ENCODE measurements at places on chromosomes 7 and 10.

GRCh38 chr10:102612964-102613275 lies 31.4 kb upstream of the TRIM8 start:
- no peak for DNase-seq

- peak; percentile 61 for DNase-seq
These were observed 857 bp downstream of the MEOX2 start for GRCh38 chr7:15685358-15686294.

DNA sequence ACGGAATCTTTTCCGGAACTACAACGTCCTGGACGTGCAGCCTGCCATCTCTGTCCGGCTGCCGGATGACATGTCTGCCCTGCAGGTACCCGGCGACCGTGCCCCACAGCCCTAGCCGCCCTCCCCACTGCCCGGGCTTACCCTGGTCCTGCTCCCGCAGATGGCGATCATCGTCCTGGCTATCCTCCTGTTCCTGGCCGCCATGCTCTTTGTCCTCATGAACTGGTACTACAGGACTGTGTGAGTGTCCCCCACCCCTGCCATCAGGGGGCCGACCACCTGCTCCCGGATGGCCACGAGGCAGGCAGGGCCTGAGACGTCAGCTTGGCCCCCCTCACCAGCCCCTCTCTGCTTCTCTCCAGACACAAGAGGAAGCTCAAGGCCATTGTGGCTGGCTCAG lies 38.0 kb upstream of the VSIR start:
- no peak for DNase-seq

DNA sequence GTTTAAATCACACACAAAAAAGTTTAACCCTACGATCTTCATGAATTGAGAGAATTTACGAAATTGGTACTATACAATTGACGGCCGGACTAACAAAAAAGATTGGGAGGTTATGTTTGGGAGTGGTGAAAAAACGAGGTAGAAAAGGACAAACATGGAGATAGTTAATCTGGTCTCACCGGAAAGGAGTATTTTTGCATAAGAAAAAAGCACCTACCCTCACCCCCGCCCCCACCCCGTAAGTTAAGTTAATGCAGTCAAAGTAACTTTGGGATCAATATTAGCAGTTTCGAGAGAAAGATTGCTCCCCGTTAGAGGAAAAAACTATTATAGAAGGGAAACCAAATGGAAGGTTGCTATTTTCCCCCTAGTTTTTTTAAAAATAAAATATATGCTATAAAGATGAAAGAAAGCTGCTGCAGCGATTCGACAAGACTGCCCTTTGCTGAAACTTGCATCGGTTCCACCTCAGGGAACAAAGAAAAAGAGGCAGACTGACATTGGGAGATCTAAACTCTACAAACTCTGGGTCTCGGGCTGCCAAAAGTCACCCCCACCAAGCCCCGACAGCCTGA lies 3.5 kb downstream of the SP8 start:
- no peak for DNase-seq

DNA sequence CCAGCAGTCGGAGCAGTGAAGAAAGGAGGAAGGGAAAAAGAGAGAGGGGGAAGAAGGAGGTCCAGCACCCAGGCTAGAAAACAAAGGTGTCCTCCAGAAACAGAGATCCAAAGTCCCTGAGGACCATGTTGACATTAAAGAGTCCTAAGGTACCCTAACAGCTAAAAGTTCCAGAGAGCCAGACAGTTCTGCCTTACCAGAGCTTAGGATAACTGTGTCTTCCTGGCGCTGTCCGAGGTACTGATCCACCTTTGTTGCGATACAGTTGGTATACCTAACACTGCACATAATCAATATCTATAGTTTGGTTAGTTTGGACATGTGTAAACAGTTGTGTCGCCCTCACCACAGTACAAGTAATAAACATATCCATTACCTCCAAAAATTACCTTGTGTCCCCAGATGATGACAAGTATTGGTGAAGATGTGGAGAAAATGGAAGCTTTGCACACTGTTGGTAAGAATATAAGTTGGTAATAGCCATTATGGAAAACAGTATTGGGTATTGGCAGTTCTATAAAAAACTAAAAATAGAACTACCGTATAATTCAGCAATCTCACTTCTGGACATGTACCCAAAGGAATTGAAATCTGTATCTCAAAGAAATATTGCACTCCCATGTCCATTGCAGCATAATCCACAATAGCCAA lies 59.8 kb downstream of the GRID1 start:
- DNase-seq = no peak

GRCh38 chr7:39950473-39951225 lies 593 bp downstream of the CDK13 start:
- DNase-seq = peak; percentile 55

- no peak for DNase-seq
These were observed 7.4 kb downstream of the TAS2R41 start for GRCh38 chr7:143485094-143485493.

- no peak for DNase-seq
These were observed 74.8 kb downstream of the NSUN6 start for GRCh38 chr10:18576586-18576985.

DNA sequence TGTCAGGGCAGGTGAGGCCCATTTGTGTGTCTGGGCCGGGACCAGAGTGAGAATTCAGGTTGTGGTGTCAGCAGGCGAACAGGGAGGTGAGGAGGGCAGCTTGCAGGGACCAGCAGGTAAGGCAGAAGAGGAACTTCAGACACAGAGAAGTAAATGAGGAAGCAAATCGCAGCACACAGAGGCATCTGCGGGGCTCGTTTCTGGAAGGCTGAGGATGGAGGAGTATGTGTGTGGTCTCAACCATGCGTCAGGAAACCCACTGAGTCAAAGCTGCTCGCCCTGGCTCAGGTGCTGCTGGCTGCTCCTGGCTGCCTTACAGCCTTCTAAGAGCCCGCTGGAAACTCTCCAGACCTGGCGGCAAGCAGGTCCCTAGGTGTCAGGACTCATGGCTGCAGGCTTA lies 26.9 kb upstream of the PITRM1 start:
- DNase-seq = no peak

DNA sequence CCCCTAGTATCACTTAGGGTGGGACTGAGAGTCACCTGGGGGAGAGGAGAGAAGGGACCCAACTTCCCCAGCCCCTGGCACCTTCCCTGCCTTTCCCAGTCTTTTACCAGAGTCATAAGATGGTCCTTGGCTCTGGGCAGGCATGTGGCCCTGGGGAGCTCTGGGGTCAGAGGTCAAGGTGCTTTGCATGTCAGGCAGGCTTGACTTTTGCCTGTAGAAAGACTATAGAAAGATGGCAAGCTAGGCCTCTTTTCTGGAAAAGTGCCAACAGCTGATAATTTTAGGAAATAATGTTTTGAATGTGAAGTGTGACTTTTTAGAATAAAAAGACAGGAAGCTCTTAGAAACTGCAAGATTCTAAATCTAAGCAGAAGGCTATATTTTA lies 67.5 kb downstream of the MKI67 start:
- no peak for DNase-seq

DNA sequence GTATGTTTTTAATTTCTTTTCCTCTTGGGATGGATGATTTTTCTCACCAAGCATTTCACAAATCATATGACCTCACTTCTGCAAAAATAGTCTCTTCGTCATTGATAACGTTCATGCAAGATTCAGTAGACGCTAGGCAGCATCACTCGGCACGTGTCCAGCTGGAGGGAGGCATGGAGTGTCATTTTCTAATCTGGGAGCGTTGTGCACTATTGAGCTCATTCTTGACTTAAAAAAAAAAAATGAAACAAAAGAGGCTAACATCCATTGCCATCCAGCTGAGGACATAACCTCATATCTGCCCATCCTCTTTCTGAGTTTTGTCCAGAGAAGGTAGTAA lies 56.2 kb downstream of the COL17A1 start:
- DNase-seq = no peak

DNA sequence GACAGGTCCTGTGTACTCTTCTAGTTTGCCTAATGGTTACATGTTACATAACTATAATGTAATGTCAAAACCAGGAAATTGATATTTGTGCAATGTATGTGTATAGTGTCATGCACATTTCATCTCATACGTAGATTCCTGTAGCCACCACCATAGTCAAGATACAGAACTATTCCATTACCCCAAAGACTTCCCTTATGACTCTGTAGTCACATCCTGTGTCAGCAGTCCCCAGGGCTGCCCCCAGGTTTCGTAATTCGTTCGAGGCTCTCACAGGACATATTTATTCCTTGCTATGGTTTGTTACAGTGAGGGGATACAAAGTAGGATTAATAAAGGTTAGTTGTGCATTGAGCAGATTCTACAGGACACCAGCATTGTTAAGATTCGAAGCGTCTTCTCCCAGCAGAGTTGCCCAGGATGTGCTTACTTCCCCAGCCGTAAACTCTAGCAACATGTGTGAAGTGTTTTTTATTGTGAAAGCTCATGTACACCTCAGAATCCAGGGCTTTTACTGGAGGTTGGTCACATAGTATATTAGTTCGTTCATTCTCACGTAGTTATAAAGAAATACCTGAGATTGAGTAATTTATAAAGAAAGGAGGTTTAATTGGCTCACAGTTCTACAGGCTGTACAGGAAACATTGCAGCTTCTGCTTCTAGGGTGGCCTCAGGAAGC lies 18.6 kb downstream of the RABGEF1 start:
- DNase-seq = no peak

DNA sequence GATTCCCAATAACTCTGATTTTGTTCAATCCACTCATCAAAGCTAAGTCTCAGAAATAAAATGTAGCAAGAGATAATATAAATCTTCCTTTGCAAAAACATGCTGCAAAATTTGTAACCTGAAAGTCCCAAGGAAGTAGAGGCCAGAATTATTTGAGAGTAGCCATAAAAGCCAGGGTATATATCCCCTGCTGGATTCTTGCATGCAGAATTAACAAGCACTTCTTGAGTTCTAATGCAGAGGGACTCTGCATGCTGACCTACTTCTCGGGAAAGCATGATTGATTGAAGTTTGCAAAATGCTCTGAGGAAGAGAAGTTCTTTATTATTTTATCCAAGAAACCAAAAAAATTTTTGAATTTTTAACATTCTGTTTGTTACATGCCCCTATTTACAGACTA lies 121.6 kb downstream of the THSD7A start:
- no peak for DNase-seq

GRCh38 chr10:62514079-62514693 lies 140.0 kb downstream of the ZNF365 start:
- DNase-seq = no peak

GRCh38 chr10:74249865-74250264 lies 98.8 kb downstream of the ADK start:
- DNase-seq = no peak

DNA sequence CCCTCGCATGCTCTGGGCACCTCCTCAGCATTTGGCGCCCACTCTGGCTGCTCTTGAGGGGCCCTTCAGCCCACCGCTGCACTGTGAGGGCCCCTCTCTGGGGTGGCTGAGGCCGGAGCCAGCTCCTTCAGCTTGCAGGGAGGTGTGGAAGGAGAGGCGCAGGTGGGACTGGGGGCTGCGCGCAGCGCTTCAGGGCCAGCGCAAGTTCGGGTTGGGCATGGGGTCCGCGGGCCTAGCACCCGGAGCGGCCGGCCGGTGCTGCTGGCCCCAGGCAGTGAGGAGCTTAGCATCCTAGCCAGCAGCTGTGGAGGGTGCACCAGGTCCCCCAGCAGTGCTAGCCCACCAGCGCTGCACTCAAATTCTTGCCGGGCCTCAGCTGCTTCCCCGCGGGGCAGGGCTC lies 305.6 kb upstream of the ANKRD30A start:
- DNase-seq = no peak

DNA sequence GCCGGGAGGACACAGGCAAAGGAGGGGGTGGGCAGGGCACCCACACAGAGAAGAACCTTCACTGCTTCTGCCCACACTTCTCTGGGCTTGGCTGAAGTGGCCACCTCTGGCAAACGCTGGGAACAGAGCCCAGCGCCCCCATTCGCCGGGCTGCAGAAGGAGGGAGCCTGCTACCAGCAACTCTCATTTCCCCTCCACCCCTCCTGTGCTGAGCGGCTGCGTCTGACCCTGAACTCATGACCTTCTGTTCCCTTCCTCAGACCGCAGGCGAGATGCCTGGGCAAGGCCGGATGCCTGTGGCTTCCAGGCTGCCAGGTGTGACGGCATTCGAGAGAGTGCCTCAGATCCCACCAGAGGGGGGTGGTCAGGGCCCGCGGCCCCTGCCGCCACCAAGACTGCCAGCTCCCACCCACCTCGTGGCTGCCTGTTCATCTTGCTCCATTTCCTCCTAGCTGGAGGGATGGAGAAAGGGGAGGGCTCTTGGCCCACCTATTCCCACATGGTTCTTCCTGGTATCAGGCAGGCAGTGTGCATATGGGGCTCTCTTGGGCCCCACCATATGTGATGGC lies 19.8 kb downstream of the DNAJB12 start:
- no peak for DNase-seq

GRCh38 chr10:22544325-22545068 lies 169.9 kb downstream of the PIP4K2A start:
- DNase-seq = no peak

DNA sequence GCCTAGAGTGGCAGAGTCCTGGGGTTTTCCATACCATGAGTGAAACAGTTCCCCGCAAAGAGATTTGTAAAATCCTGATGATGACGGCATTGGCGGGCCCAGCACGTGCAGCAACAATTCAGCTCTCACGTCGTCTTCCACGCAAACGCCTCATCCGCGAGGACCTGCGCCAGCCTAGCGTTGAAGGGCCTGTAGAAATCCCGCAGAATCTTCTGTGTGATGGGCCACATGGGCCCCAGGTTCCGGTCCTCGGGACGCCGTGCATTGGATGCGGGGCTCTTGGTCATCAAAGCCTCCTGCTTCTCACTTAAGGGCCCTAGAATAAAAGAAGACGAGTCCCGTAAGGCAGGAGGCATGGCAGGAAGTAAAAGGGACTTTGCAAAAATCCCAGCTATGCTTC lies 83.4 kb downstream of the CHST15 start:
- DNase-seq = no peak

DNA sequence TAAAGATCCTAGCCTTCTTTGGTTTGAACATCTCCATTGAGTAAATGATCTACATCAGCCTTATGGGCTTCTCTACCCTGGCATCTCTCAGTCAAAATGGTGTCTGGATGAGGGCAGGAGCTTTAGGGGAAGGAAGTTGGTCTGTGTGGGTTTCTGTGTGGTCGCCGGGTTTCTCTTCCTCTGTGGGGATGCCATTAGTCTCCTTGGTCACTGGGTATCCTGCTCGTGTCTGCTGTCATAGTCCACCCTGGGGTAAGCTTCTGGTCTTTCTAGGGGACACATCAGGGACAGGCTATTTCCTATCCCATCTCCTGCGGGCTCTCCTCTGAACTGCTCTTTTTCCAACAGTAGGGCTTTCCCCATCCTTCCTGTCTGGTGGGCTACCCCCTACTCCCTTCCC lies 150.3 kb upstream of the NPY start:
- DNase-seq = no peak

- DNase-seq = no peak
These were observed 64.2 kb upstream of the SVIL start for GRCh38 chr10:29698773-29699490.

- no peak for DNase-seq
These were observed 48.1 kb downstream of the SH2D4B start for GRCh38 chr10:80585812-80586211.

- no peak for DNase-seq
These were observed 277.0 kb downstream of the EXOC4 start for GRCh38 chr7:133529861-133530260.

DNA sequence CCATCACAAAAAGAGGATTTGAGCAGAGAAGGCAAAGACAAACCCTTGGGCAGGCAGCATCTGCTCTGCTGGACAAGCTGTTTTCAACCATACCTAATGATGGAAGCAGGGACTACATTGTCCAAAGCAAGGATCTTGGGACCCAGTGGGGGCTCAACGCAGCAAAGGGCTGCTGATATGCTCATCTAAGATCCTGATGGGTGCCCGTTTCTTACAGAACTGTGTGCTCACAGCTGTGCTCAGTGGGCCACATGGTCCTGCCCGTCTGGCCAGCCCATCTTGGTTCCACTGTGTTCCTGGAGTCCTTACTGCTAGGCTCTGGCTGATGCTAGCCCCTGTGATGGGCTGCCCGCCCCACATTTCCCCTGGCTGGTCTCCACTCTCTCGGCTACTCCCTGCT lies 36.1 kb downstream of the GPRIN2 start:
- no peak for DNase-seq
